ENCODE measurements at places on chromosomes 4 and X. TPM values are rescaled to one million over a fixed set of nuclear protein-coding genes. Genes with fewer than 3 reads are reported as not detected.

GRCh38 chrX:53483416-53483815 lies 49.2 kb upstream of the HSD17B10 start:
- DNase-seq: no peak

DNA sequence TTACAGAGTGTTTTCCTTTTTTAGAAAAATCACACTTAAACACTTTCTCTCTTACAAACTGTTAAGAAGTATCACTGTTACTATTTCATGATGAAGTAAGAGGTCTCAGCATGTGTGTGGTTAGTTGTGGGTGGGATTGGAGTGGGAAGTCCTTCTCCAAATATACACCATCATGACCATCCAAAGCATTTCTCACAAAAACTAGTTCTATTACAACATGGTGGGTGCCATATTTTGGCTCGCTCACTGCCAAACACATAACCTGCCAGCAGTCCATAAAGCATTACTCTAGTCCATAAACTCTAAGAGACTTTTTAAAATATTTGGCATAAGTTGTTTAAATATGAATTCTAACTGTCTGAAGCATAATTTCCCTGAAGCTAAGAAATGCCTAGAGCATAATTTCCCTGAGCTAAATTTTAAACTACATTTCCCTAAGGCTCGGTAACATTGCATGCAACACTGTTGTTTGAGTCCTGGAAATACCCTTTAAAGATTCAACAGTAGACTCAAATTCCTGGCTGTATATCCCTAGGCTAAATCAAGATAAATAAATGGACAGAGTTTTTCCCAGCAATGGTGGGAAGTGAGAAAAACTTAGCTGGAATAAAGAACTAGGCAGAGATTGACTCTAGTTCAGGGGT lies 415.0 kb upstream of the INTU start:
- no peak for DNase-seq

DNA sequence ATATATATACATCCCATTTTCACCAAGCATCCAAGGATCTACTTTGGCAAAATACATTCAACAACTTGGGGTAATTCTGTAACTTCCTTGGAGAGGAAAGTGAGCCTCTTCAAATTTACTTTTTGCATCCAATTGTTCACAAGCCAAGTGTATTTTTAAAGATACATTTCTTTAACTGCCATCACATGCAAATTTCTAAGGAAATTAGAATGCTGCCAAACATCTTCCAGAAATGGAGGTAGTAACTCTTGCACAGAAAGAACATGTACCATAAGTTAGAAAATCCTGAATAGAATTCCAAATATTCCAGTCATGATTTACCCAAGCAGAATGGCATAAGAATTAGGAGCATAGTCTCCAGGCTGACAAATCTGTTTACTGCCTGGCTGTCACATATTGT lies 220.5 kb upstream of the NWD2 start:
- DNase-seq: no peak

GRCh38 chrX:21126661-21127060 lies 247.6 kb upstream of the CNKSR2 start:
- no peak for DNase-seq

- DNase-seq: no peak
Observed at GRCh38 chrX:5683996-5684395, 544.7 kb downstream of the NLGN4X start.

GRCh38 chr4:165006886-165007285 lies 24.9 kb upstream of the TRIM60 start:
- DNase-seq: no peak

DNA sequence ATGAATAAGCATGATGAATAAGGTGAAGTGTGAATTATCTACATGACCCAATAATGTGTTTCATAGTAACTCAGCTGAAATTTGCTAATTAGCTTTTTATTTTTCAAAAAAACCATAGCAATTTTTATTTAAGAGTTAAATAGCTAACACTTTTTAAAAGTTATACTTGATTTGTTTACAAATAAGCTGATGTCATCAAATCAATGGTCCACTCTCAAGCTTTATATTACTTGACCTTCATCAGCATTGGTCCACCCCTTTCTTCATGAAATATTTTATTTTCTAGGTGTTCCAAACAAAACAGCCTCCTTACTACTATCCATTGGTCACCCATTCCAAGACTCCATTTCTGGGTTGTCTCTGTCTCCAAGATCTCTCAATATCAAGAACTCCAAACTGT lies 649.0 kb upstream of the TENM3 start:
- DNase-seq: no peak

GRCh38 chr4:32551943-32552342 lies 1831.8 kb downstream of the PCDH7 start:
- DNase-seq: no peak

- no peak for DNase-seq
Observed at GRCh38 chr4:26813698-26814097, 46.9 kb upstream of the STIM2 start.

DNA sequence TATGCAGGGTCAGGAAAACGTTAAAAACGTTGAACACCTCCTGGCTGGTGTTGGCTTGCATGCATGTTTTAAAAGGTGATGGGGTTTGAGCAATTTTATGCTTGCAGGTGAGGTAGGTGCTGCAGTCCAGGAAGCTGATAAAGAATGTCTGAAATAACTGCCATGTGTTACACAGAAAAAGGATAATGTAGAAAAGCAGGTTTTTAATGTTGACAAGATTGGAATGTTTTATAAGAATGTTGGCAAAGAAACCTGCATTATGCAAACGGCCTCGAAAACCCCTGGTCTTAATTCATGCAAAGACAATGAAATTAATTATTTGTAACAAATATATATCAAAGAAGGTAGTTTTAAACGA lies 723.7 kb upstream of the AGA start:
- no peak for DNase-seq

The TLL1 gene
- total RNA-seq: 0.98 TPM

The PDCL2 gene
- not detected for total RNA-seq

The AKAP14 gene
- not detected for total RNA-seq

The FNIP2 gene
- 15.8 TPM for total RNA-seq

The ANKRD37 gene
- 9.3 TPM for total RNA-seq

All from gastrocnemius medialis (tissue), 4 donors.